ENCODE measurements at places on chromosomes 13 and 19. TPM values are rescaled to one million over a fixed set of nuclear protein-coding genes. Genes with fewer than 3 reads are reported as not detected.

ZNF17 gene
- 6.8 TPM for total RNA-seq

STOML3 gene
- total RNA-seq: not detected

C13orf42 gene
- not detected for total RNA-seq

BRSK1 gene
- total RNA-seq: 5.4 TPM

DNAAF3 gene
- total RNA-seq: 6.4 TPM

NLRP7 gene
- total RNA-seq: not detected

GRAMD1A gene
- 143 TPM for total RNA-seq

ICAM4 gene
- total RNA-seq: 0.09 TPM

FLT3LG gene
- 0.68 TPM for total RNA-seq

CACNA1A gene
- total RNA-seq: 0.31 TPM

OR7C1 gene
- not detected for total RNA-seq

TYK2 gene
- total RNA-seq: 51.3 TPM

GPC6 gene
- 6.4 TPM for total RNA-seq

HRC gene
- total RNA-seq: 0.03 TPM

CEACAM7 gene
- total RNA-seq: not detected

OR7D2 gene
- not detected for total RNA-seq
